Vagina (tissue), 2 donors: ENCODE measurements at places on chromosomes 11 and 22.

GRCh38 chr22:30430933-30431332, 5.4 kb downstream of the MTFP1 start:
- DNase-seq = no peak

DNA sequence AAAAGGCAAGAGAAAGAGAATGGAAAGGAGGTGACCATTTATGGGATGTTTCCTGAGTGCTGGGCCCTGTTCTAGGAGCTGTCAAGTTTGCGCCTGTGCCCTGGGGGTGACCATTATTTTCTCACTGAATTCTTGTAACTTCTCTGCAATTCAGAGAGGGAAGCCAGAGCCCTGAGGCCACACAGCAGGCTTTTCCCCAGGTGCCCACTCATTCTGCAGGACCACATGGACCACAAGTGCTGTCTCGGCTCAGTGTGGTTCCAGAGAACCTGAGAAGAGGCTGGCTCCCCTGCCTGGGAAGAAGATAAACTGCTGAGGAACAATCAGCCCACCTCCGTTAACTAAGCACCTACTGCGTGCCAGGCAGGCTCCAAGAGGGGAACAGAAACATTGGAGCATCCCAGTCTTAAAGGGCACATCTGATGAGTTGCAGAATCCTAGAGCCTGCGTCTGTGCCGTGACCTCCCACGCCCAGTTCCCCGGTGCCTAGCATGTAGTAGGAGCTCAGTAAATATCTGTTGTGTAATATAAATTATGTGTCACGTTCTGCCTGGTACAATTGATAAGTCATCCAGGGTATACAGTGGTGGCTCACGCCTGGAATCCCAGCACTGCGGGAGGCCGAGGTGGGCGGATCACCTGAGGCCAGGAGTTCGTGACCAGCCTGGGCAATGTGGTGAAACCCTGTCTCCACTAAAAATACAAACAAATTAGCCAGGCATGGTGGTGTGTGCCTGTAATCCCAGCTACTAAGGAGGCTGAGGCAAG, 31.6 kb upstream of the CRYBB3 start:
- DNase-seq = no peak

DNA sequence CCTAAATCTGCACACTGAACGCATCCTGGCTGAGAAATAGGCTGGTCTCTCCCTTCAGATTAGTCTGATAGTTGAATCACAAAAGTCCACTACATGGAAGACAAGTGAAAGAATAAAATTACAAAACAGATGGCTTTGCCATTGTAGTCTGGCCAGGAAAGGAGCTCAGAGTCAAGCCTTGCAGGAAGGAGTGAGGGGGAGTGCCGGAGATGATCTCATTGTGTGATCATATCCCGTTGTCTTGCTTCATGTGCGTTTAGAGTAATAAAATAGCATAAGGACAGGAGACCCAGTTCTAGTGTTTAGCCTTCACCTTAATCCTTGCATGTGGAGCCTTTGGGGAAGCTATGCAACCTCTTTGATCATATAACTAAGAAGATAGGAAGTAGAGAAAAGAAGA, 666.7 kb upstream of the RAG2 start:
- DNase-seq = no peak

DNA sequence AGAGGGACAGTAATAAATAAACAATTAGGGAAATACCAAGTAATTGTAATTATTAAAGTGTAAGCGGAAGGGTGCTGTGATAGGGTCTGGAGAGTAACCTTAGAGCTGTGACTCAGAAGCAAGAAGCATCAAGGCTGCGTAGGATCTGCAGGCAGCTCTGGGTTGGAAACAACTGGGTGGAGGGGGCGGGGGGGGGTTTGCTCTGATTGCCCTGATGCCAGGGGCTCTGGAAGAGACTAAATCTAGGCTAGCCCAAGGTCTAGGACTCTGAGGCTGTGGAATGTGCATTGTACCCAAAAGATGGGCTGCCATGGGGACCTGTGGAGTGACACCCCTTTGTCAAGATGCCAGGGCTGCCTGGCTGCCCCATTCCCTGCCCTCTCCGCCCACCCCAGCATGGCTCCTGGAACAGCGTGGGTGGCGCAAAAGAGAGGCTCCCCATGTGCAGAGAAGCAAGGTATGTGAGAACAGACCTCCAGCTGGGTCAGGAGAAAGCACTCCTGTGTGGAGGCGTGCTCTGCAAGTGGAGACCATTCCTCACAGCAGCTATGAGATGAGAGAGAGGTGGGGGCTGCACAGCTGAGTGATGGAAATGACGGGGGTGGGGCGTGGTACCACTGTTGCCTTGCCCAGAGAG, 101.1 kb upstream of the CRYBB3 start:
- DNase-seq = no peak

DNA sequence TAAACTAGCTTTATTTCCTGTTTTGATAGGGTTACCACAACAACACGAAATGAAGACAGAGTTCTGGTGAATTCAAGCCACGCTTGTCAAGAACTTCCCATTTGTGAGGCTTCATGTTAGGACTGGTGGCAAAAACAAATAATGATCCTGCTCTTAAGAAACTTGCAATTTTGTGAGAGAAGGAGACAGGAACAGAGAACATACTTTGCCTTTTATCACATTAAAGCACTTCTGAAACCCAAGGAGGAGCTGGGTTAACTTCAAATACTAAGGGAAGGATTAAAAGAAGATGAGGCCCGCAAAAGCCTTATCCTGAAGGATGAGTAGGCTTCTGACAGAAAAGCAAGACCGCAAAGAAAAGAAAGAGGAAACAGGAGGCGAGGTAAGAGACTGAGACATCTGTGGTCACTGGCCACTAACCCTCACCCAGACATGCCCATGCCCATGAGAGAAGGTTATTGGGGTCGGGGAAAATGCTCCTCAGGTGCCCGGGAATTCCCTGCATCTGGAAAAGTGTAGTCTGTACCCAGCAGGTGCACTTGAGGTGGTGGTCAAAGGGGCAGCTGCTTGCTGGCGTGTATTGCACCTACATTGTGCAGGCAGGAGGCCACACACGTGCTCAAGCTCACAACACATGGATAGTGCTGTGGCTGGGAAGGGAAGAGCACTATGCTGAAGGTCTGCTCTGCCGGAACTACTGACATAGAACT, 50.5 kb downstream of the MAPK1 start:
- DNase-seq = no peak

GRCh38 chr11:41085123-41085522, 374.3 kb downstream of the LRRC4C start:
- no peak for DNase-seq

- no peak for DNase-seq
Observed at GRCh38 chr11:2096011-2096918, 42.9 kb downstream of the IGF2 start.

DNA sequence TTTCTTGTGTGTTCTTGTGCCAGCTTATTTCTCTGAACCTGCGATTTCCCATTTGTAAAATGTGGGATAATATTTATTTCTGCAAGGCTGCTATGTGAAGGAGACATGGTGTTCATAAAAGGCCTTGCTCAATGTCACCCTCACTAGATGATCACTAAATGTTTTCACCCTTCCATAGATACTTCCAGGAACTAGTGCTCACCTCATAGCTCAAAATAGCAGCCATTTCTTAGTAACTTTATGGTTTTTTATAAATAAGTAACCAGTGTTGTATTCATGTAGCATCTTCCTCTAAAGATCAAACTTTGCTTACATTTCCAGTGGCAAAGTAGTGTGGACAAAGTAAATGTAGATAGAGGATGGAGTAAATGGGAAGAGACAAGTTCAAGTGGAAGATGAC, 23.8 kb downstream of the SYTL2 start:
- DNase-seq = no peak

GRCh38 chr22:23682827-23683355, 7.9 kb upstream of the RGL4 start:
- no peak for DNase-seq

DNA sequence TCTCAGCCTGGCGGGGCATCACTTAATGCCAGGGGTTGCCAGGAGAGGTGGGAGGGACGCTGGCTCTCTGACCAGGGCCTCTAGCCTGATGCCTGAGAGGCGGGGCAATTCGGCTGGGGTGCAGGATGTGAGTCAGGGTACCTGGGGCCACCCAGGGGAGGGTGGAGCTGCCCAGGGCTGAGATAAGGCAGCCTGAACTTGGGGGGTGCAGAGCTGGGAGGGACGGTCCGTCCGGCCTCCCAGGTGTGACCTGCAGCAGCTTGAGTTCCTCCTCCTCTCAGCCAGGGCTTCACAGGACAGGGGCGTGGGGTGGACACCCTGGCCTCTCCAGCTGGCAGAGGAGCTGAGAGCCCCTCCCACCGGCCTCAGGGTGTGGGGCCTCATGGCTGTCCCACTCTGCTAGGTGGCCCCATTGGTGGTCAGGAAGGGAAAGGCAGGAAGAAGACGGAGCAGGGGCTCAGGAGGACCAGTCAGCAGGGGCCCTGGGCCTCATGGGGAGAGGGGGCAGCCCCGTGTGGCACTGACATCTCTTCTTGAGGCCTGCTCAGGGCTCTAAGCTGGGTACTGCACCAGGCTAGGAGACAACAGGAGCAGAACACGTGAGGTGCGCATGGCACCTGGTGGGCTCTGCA, 942 bp upstream of the RPS6KA4 start:
- no peak for DNase-seq

- DNase-seq = no peak
Observed at GRCh38 chr11:28631148-28631547, 523.0 kb downstream of the METTL15 start.

- no peak for DNase-seq
Observed at GRCh38 chr22:36722055-36722454, 18.5 kb upstream of the CACNG2 start.
